ENCODE measurements at places on chromosomes 5 and 9. TPM values are rescaled to one million over a fixed set of nuclear protein-coding genes. Genes with fewer than 3 reads are reported as not detected.

DNA sequence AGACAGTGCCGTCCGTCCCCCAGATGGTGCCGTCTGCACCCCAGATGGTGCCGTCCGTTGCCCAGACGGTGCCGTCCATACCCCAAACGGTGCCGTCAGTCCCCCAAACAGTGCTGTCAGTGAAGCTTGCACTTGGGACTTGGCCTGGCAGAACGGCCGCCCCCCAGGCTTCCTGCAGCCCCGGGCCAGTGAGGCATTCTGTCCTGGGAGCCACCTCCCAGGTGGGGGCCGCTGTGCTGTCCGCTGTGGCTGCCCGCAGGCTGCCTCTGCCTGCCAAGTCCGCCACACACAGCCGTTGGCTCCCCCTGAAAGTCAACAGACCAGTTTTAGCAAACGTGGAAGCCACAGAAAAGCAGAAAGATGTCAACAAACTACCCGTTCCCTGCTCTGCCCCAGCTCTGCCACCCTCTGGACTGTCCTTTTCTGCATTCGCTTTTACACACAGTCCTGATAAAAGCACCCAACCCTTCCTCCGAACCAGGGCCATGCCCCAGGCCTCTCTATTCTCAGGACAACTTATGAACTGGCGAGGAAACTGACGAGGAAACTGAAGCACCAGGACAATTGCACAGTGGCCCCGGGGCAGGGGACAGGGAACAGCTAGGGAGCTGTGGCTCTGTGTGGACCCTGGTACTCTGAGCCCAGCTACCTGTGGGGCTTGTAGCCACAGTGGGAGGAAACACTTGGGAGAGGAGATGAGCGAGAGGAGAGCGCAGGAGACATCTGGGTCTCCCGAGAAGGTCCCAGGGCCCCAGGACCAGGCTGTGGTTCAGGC lies 39.6 kb upstream of the RXRA start:
- no peak overlapping the region for H3K27ac ChIP-seq
- no peak overlapping the region for H3K4me3 ChIP-seq
- H3K27me3 ChIP-seq, result peaks cover 7% of the 10 kb centered on the region
- H3K36me3 ChIP-seq, result no peaks in the 10 kb centered on the region

DNA sequence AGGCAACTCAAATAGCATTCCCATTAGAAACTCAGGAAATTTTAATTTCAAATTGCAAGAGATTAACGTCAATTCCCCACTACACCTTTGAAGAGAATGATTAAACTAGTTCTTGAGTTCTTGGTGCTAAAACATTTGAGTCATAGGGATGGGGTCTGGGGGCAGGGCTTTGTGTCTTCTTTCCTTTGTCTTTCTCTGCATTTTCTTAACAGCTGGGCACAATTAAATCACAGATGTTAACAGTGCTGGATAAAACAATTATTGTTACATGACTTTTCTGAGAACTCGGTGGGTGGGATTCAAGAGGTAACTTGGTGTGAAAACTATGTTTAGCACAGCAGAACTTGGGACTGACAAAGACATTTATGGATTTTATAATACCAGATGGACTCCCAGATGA lies 351.9 kb upstream of the TNC start:
- H3K27ac ChIP-seq, result no peak overlapping the region
- no peaks in the 10 kb centered on the region for H3K4me1 ChIP-seq
- DNase-seq, result no peak
- no peaks in the 10 kb centered on the region for H3K27me3 ChIP-seq

DNA sequence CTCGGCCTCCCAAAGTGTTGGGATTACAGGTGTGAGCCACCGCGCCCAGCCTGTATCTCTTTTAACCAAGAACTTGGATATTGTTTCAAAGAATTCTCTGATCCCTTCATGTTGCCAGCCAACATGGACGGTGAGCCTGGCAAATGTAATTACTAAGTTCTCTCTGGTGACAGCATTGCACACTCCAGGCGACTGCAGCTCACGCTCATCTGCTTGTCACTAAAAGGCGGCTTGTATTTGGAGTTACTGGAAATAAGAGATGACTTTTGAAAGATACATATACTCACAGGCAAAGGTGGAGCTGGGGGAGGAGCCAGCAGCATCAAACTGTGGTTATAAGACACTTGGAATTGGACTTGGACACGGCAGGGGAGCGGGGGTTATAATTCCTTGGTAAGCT lies 172.3 kb downstream of the SLIT3 start:
- no peak overlapping the region for H3K4me3 ChIP-seq
- no peak for DNase-seq
- H3K27me3 ChIP-seq, result no peaks in the 10 kb centered on the region
- no peak overlapping the region for H3K27ac ChIP-seq
- H3K4me1 ChIP-seq, result peaks cover 26% of the 10 kb centered on the region

Gene ITGA1
- total RNA-seq, result 31.8 TPM

GRCh38 chr5:142478113-142478512 lies 153.3 kb upstream of the SPRY4 start:
- no peak for DNase-seq
- no peaks in the 10 kb centered on the region for H3K36me3 ChIP-seq
- no peaks in the 10 kb centered on the region for H3K4me1 ChIP-seq
- H3K27me3 ChIP-seq, result no peaks in the 10 kb centered on the region
- H3K4me3 ChIP-seq, result no peak overlapping the region

Gene ACOT12
- total RNA-seq, result not detected

DNA sequence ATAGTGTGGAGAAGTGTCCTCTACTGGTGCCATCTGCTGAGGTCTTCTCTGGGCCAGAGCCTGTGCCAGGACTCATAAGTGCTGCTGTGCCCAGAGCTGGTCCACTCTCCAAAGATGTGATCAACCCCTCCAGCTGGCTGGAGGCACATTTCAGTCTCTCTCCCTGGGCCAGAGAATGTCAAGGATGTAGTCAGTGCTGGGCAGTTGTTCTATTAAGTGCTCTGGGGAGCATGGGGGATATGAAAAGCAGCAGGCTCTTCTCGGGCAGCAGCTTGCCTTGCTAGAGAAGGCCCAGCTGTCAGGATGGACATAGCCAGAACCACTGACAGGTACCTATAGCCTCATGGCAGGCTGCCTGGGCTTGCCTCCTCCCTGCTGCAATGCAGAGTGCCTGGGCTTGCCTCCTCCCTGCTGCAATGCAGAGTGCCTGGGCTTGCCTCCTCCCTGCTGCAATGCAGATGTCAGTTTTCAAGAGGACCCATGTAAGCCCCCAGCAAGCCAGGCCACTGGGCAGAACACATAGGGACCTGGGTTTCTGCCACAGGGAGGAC lies 157.2 kb upstream of the PANK3 start:
- H3K4me3 ChIP-seq, result no peak overlapping the region
- H3K27ac ChIP-seq, result no peak overlapping the region
- H3K4me1 ChIP-seq, result peaks cover 13% of the 10 kb centered on the region
- no peak for DNase-seq

Data from osteoblast (primary cell).